AG04449 (cell line): ENCODE measurements at places on chromosomes 1 and 21.

GRCh38 chr1:193141804-193142203 lies 20.0 kb downstream of the CDC73 start:
- DNase-seq, result no peak

GRCh38 chr1:181986907-181987305 lies 74.6 kb downstream of the ZNF648 start:
- DNase-seq, result no peak

DNA sequence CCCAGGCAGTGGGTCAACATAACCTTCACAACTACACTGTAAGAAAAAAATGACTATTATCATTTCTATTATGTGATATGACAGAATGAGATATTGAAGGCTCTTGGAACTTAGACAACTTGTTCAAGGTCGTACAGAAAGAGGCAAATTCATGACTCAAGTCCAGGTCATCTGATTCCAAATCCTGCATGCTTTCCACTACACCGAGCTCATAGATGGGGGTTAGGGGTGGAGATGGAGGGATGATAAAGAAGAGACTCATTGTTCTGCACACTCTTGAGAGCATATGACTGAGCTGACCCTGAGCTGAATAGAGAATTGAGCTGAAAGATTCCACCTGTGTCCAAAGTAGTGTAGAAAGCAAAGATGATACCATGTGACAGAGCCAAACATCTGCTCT lies 2.8 kb downstream of the FCRL6 start:
- no peak for DNase-seq

DNA sequence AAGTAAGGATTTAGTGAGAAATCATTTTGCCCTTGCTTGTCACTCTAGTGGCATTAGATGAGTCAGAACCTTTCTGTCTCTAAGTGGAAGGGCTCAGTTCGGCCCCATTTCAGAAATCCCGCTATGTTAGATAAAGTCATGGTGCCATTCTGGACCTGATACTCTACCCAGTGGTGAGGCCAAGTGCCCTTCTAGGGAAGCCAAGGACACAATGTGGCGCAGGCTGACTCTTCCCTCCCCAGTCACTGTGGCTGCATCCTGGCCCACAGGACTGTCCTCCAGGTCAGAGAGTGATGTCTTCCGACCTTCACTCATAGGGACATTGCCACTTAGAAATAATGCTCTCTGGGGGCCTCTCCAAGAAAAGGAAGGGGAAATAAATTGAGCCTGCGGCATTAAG lies 48.3 kb upstream of the MTR start:
- no peak for DNase-seq

- no peak for DNase-seq
Measured at GRCh38 chr1:208278638-208279037, 34.5 kb upstream of the PLXNA2 start.

DNA sequence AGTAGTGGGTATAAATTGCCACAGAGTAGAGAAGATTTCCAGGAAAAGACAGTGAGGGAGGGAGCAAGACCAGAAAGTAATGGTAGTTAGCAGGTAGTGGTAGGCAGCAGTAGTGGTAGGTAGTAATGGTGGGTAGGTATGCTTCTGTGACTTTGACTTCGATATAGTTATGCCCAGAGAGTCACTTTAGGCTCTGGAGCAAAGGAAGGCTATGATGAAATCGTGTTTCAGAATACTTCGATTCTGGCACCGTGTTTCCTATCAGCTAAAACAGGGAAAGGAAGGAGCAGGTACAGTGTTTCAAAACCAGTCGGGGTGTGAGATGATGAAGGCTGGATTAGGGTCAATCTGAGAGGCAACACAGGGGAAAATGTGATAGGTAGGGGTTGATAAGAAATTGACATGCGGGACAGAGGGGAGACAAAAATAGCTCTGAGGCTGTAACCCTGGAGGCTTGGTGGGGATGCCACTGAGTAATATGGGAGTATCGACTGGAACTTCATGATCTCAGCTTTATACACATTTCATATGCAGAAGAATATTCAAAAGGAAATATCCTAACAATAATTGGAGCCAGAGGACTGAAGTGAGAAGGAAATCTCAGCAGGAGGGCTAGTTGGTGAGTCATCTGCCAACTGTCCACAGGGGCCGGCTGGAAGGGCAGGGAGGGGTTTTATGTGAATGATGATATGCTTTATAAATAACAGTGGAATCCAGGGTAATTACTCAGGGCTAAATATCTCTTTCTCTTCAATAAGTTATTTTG lies 25.2 kb upstream of the TRIM45 start:
- peak; percentile 89 for DNase-seq

DNA sequence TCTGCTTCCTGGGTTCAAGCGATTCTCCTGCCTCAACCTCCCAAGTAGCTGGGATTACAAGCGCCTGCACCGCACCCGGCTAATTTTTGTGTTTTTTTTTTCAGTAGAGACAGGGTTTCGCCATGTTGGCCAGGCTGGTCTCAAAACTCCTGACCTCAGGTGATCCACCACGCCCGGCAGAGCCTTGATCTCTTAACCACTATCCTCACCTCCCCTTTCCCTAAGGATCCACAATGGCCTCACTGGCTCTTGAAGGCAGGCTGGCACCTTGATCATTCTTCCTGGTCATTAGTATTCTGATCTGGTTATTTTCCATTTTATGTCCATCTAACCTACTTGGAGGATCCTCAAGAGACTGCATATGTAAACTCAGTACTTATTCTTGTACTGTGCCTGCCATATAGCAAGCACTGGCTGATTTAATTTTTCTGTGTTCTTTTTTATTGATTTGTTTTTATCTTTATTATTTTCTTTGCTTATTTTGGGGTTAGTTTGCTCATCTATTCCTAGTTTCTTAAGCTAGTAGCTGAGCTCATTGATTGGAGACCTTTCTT lies 6.3 kb downstream of the RCC1 start:
- no peak for DNase-seq

- DNase-seq, result peak; percentile 84
Measured at GRCh38 chr1:23562137-23562876, 3.0 kb upstream of the ID3 start.

GRCh38 chr1:3027611-3028371 lies 6.5 kb downstream of the ACTRT2 start:
- DNase-seq, result no peak

GRCh38 chr1:80495806-80496205 lies 1304.9 kb upstream of the ADGRL2 start:
- no peak for DNase-seq

DNA sequence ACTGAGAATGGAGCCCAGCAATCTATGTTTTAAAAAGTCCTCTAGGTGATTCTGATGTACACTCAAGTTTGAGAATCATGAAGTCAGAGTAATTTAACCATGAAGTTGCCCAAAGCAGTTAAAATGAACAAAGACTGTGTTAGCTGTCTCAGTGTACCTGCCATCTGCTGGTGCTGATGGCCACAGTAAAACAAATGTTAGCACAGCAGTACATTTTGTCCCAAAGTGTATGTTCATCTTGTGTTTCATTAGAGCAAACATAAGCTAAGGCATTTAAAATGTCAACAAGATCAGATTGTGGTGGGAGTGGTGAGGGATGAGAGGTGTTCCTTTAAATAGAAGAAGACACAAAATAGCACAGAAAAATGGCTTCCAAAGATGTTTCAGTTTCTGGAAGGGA lies 31.1 kb downstream of the FYB2 start:
- DNase-seq, result no peak

DNA sequence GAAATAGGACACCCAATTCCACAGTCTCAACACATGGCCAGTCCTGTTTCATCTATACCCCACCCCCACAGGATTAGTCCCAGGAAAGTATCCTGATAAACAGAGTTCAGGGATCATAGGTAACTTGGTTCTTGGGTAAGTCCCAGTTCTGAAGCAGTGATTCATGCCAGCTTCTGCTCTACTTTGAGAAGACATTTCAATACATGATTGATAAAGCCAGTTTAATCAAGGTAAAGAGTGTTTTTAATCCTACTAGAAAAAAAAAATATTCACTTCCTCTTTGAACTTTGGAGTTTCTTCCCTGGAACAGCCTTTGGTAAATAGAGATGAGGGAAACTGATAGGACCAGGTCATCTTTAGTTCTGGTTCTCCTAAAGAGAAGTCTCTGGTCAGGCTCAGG lies 142.4 kb downstream of the TLR5 start:
- DNase-seq, result no peak

DNA sequence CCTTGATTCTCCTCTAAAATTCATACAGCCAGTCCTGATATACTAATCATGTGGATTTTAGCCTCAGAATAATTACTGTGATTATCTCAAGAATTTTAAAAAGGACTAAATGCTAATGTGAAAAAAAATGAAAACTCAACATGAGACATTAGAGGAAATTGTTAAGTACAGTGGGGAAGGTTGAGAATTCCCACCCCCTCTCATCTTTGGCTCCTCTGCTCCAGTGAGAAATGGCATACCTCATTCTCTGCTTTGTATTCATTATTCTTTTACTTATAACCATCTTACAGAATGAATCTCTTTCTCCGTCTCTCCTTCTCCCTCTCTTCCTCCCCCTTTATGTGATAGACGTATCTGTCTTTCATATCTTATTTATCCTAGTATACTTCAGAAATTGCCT lies 70.9 kb downstream of the DIRAS3 start:
- DNase-seq, result no peak

DNA sequence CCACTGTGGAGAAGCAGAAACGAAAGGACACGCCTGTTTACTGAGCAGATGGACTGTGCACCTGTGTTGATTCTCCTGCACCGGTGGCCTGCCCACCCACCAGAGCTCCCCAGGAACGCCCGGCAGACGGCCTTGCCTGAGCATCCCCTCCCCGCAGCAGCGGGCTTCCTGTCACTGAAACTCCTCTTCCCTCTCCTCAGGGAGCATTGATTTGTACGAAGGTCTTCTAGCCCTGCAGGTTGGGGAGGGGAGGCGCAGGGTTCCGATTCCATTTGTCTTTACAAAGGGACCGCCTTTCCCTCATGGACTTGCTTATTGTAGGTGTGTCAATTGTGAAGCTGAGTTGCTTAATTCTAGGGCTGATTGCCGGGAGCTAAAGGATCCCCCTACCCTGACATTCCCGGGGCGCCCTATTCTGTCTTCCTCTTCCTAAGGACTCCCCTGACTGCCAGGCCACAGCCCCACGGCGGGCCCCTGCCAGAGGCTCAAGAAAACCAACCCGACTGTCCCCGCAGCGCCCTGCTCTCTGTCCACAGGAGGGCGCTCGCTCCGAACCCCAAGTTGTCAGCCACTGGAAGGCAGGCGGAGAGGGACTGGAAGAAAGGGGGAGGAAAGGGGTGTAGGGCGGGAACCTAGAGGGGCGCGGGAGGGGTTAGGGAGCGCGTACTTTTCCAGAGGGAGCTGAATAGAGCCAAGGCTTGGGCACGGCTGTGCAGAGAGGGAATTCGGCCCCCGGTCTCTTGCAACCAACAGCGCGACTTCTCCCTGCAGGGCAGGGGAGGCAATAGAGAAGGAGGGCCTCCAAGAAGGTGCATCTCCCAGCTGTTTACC lies 2.8 kb downstream of the S100A6 start:
- DNase-seq, result no peak
